AG20443 (cell line): ENCODE measurements at places on chromosomes 2 and 18.
A peak's percentile ranks its signal among the peaks of the same experiment; 100 is the strongest.

- DNase-seq, result no peak
These were observed 83.2 kb upstream of the UNC80 start for GRCh38 chr2:209688385-209688784.

- DNase-seq, result no peak
These were observed 9.8 kb downstream of the AGXT start for GRCh38 chr2:240878341-240878936.

DNA sequence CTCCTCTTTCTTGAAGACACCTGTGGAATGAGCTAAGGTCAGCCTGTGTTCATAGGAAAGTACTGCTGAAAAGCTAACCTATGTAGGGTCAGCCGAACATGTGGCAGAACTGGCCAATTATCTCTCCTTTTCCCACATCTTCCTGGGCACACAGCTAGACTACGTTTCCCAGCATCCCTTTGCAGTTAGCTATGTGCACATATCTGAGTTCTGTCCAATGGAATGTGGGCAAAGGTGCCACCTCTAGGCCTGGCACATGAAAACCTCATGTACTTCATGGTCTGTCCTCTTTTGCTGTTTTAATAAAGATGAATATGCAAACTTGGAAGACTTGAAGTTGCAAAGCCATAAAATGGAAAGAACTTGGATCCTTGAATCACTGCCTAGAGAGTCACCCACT lies 352.6 kb downstream of the TNS1 start:
- no peak for DNase-seq

DNA sequence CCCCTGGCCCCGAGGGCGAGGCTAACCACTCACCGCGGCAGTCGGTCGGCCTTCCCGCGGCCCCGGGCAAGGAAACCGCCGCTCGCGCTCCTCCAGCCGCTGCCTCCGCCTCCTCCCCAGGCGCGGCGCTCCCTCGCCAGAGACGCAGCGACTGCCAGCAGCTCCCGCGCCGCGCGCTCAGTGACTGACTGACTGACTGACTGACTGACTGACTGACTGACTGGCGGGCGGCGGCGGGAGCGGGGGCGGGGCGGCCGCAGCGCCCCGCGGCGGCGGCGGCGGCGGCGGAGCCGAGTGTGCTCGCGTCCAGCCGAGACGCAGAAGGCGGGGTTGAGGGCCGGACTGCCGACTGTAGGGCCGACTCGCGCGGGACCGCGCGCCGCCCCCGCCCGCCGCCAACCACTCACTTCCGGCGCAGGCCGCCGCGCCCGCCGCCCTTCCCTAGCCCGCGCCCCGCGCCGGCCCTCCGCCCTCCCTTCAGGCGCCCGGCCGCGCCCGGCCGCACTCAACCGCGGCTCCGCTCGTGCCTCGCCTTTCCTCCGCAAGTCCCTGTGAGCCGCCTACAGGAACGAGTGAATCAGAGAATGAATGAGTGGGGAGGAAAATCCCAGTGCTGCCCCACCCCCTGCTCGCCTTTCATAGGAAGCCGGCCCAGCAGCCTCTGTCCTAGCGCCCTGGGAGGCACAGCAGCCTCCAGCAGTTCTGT lies at the start of gene RAPH1:
RAPH1 (minus strand) TSS at position 224 of the 706 bp plus-strand sequence. CDS start 39,948 bp downstream, outside the sequence.
- peak; percentile 95 for DNase-seq

DNA sequence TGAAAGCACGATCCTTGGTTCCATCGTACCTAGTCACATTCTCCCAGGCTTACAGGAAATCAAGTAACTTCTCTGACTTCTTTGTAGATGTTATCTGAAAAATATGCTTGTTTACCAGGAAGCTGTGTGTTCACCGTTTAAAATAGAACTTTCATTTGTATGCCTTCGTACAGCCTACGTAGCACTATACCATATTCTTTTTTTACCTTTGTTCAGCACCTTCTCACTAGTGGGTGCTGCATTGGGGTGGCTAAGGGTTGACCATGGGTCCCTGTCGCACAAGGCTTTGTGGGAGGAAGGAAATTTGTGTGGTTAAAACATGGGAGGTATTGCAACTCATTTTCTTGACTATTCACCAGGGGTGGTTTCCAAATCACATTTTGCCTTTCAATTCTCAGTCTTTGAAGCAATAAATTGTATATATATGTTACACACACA lies 16.6 kb downstream of the MALT1 start:
- no peak for DNase-seq

DNA sequence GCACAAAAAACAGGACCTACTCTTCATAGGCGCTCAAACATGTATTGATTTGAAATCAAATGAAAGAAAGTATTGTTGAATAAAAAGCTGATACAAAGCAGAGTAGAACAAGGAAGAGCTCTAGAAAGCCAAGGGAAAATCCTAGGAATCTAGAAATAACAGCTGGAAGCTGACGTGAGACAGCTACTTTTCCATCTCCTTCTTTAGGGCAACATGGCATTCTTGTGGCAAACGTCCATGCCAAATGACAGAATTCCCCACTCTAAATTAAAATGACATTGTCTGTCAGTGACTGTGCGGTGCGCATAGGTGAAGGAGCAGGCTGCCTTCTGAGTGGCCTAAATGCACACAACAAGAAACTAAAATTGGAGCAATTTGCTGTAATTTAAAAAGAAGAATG lies 557.4 kb downstream of the SOX11 start:
- no peak for DNase-seq

- peak; percentile 25 for DNase-seq
These were observed 565.5 kb downstream of the CCDC85A start for GRCh38 chr2:56749152-56749752.

DNA sequence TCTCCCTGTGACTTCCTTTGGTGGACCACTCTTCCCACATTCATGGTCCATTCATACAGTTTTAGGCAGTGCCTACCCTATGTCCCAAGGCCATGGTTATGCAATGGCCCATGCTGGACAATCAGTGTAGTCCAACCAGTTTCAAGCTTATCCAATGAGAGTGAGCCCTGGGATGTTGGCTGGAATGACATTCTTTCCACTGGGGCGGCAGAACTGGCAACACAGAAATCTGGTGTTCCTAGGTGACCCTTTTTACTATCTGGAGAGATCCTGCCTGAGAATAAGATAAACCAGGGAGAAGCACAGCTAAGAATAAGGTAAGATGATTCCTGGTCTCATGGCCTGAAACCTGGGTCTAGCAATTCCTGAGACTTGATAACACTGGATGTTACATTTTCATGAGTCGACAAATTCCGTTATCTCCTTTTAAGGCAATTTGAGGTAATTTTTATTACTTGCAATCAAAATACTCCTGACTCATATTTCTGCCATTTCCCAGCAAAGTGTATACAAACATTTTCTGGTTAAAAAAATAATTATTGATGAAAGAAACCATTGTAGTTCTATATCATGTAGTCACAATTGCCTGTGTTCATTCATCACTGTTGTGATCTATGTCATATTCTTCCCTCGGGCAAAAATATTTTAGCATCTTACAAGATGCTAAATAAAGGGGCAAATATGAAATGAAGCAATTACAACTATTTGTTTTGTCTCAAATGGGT lies 271.5 kb upstream of the LYPD1 start:
- no peak for DNase-seq

DNA sequence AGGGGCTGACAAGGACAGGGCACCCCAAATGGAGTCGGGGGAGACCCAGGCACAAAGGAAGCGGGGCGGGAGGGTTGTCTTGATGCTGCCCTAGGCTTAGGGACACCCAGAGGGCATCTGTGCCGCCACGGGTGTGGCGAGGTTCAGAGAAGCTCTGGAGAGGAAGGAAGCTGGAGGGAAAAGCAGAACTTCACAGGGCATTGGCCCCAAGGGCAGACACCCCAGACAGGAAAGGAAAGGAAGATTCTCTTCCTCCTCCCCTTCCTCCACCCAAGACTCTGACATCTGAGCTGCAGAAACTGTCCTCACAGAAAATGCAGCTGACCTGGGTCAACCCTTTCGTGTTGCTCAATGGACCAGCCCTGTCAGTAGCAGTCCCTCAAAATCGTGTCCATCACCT lies 25.6 kb downstream of the DNMT3A start:
- no peak for DNase-seq

DNA sequence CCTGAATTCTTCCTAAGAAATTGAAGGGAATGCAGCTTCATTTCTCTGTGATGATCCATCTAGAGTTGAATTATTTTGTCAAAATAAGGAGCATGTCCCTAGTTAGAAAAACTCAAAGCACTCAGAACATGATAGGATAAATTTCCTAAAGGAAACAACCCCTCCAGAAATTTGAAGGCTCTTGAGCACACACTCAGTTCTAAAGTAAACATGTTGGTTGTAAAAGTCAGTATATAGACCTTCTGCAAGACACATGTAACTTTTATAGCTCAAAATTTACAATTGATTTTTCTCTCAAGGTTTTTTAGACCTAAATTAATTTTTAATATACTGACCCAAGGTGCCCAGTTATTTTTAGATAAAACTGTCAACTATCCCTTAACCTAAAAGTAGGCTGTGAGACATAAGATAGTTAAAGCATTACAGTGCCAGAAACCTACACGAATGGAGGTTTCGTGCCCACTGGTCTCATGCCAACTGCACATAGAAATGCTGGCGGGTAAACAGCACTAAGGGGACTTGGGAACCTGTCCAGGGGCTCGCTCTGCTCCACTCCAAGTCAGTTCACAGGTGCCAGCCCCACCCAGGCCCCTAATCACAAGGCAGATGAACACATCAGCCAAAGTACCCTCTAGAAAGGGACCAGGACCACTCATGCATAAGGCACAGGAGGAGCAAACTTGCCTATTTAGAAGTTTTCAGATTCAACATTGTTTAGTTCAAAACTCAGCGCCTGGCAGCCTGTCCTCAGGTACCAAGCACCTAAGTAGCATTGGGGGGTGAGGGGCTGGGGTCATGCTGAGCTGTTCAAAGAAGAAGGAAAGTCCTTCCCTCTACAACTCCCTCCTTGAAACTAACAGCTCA lies 106.5 kb downstream of the SMC6 start:
- no peak for DNase-seq
